Stimulated activated CD4-positive, alpha-beta T cell treated with anti-CD3 and anti-CD28 coated beads, TNF-alpha, amount 100 ng/mL, for 24 hours (primary cell): ENCODE measurements at places on chromosomes 12 and 14.

- no peak for DNase-seq
Observed at GRCh38 chr12:124534776-124535740, 32.4 kb downstream of the NCOR2 start.

GRCh38 chr12:6606331-6607131 is 648 bp downstream of the CHD4 start:
- DNase-seq: peak; percentile 61

GRCh38 chr14:105861985-105862465 is 335.6 kb downstream of the TMEM121 start:
- DNase-seq: no peak

GRCh38 chr12:91772411-91772810 is 373.2 kb downstream of the BTG1 start:
- no peak for DNase-seq
